DMS 273 treated with DMSO at 0.1 percent for 48 hours (cell line): ENCODE measurements at places on chromosomes 5 and 9.

GRCh38 chr5:58551492-58551891 is 31.4 kb upstream of the RAB3C start:
- no peak for DNase-seq

DNA sequence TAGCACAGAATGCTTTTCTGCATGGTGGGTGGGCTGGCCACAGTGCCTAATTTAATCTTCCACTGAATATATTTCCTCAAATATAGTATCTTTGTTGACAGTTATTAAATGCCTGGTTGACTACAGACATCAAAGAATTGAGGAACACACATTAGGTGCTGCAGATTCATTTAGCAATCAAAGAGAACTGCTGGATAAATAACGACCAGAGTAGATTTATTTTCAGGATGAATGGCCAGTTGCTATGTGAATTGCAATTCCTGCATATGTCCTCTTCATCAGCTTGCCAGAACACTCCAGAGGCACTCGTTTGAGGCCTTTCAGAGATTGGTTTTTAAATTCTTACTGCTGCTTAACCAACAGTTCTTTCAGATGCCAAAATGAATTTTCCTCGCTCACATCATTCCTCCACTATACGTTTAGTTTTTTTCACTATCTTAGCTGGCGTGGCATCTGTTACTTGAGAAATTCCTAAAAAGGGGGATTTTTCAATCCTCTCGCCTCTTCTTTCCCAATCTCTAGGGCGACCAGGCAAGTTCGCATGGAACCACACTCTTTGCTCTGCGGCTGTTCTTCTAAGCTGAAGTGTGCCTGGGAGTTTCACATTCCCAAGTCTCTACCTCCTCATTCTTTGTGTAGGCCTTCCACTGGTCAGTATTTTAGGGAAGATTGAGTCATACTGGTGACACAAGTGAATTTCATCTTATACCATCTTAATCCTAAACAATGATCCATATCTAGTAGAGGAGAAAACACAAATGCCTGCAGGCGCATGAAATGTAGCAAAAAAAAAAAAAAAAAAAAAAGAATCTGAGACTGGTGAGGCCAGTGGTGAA is 237.1 kb upstream of the NMUR2 start:
- DNase-seq, result no peak

GRCh38 chr5:111962906-111963305 is 205.9 kb upstream of the NREP start:
- no peak for DNase-seq

DNA sequence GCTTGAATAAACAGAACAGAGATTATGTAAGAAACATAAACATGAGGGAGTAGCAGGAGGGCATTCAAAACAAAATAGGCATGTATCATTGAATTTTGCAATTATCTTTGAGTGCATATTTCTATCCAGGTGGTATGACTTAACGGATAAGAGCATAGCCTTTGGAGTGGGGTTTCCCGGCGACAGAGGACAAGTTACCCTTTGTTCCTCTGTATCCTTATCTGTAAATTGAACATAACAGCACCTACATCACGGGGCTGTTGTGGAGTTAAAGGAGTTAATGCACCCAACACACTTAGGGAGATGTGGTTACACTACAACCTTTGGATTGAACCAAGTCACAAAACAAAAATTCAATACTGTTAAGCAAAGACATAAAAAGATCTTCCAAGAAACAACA is 314.6 kb upstream of the KIF2A start:
- no peak for DNase-seq
